Suppressor macrophage treated with lipopolysaccharide for 1 hour (primary cell): ENCODE measurements at places on chromosomes 7 and 10.
A peak's percentile ranks its signal among the peaks of the same experiment; 100 is the strongest.

DNA sequence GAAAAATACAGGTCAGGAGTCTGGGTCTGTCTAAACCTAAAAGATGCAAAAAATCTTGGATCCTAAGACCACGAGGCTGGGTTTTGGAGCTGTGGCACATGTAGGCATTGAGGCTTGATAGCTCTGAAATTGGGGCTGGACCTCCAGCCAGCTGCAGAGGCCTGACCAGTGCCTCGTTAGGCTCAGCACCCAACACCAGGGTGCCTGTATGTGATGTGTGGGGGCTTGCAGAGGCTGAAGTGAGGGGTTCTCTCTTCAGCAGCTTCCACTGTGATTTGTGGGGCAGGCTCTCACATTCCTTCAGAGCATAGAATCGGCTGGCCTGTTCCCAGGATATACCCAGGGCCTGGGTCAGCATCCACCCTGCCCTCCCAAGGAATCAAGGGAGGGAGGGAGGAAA lies 247.8 kb downstream of the BUB3 start:
- no peak for DNase-seq

- no peak for DNase-seq
Measured at GRCh38 chr10:119349937-119350501, 142.6 kb downstream of the GRK5 start.

DNA sequence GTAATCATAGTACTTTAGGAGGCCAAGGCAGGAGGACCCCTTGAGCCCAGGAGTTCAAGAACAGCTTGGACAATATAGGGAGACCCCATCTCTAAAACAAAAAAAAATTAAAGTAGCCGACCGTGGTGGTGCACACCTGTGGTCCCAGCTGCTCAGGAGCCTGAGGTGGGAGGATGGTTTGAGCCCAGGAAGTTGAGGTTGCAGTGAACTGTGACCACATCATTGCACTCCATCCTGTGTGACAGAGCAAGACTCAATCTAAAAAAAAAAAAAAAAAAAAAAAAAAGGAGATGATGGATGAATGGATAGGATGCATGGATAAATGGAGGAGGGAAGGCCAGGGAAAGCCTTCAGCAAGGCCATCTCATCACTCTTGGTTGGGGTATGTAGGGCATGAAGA lies 33.4 kb upstream of the BMPR1A start:
- DNase-seq, result no peak

DNA sequence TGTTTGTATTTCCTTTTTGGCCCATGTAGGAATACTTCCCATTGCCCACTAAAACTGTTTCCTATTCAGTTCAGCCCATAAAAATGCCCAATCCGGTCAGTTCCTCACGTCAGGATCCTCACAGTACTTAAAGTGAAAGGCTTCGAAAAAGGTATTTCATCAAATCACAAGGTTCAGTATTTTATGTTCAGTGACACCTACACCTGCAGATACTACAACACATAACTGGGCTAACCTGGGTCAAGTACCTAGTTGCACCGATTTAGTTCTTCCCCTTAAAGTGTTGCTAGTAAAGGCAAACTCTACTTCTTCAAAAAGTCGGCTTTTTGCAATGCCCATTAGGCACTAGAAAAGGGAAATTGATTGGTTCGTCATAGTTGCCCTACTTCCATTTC lies 1.1 kb downstream of the SNX13 start:
- peak; percentile 70 for DNase-seq

DNA sequence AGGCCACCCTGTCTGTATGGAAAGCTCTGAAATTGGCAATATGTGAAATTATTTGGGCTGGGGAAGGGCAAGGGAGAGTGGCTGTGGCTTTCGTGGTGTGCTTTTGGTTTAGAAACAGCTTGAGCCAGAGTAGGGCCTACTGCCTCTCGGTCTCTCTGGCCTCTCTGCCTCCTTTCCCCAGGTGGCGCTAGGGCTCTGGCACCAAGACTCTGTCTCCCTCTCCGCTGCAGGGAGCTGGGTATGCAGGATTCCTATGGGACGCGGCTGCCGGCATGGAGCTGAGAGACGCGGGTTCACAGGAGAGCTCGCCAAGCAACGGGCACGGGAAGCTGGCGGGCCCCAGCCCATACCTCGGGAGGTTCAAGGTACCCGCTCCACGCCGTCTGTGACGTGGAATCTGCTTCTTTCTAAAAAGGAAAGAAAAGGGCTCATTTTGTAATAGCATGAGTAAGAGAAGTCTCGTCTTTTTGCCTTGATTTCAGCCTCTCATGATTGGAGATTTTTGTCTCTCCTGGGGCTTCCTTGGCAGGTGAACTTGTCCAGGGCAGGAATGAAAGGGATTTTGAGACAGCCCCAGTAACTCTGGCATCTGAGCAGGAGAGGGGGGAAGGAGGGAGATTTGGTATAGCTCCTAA lies 105.1 kb upstream of the ANLN start:
- DNase-seq, result peak; percentile 45

DNA sequence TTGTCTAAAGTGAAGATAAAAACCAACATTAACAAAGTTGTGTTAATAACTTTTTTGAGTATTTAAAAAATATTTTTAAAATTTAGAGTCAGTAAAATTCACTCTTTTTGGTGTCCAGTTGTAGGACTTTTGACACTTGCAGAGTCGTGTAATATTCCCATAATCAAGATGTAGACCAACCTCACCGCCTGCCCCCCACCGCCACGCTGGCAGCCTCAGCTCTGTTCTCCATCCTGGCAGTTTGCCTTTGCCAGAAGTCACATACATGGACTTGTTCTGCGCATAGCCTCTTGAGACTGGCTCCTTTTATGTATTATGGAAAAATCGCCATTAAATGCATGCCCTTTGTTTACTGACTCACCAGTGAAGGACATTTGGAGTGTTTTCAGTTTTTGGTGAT lies 27.3 kb upstream of the SYCE1 start:
- no peak for DNase-seq

- DNase-seq, result no peak
Measured at GRCh38 chr7:98222533-98223195, 11.4 kb downstream of the BHLHA15 start.

DNA sequence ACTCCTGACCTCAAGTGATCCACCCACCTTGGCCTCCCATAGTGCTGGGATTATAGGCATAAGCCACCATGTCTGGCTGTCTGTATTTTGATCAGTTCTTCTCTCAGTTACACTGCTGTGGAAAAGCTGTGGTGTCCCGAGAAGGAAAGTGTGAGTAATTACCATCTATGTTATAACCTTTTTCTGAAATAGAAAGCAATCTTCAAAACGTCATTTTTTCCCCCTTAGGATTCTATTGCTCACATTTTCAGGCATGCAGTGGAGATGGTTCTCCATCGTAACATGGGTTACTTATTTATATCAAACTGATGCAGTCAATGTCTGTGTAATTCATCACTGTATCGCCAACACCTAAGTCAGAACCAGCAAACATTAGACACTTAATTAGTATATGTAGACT lies 103.5 kb upstream of the FAM3C start:
- no peak for DNase-seq

DNA sequence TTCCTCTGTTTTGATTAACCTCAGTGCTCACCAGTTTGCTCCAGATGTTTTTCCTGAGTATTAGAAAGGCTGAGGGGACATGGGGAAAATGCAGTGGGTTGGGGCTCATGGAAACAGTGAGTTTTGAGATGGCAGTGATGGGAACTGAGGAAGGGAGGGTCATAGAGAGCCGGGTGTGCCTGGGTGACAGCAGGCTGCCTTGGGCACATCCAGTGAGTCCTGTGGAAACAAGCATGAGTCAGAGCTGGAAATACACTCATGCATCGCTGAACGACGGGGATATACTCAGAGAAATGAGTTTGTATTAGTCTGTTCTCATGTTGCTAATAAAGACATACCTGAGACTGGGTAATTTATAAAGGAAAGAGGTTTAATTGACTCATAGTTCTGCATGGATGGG lies 202.2 kb downstream of the TMEM178B start:
- no peak for DNase-seq

DNA sequence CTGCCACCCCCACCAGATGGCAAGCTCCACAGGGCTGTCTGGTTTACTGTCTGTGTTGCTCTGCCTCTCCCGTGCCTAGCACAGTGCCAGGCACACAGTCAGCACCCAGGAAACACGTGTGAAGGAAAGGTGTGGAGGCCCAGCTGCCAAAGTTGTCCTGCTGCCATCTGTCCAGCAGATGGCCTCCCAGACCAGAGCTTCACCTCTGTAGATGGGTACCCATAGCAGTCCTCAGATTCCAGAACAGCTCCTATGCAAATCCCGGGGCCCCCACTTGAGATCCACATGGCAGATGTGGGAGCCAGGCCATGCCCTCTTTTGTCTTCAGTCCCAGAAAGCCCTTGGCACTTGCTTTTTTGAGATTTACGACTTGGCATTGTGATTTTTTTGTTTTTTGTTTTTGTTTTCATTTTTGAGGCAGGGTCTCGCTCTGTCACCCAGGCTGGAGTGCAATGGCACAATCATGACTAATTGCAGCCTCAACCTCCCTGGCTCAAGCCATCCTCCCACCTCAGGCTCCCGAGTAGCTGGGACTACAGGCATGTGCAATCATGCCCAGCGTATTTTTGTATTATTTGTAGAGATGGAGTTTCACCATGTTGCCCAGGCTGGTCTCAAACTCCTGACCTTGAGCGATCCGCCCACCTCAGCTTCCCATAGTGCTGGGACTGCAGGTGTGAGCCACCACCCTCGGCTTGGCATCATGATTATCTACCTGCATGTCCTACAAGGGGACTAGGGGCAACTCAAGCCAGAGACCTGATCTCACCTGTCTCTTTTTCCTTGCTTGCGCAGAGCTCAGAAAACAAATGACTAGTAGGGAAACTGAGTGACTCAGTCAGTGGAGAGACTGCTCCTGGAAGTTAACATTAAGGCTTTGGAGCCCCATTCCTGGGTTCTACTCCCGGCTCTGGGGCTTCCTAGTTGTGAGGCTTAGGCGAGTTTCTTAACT lies 16.9 kb upstream of the PALD1 start:
- peak; percentile 69 for DNase-seq

GRCh38 chr10:98167191-98167590 lies 32.7 kb downstream of the R3HCC1L start:
- no peak for DNase-seq

GRCh38 chr10:67296926-67297325 lies 371.1 kb downstream of the LRRTM3 start:
- DNase-seq, result no peak

GRCh38 chr10:127117125-127117524 lies 79.3 kb downstream of the INSYN2A start:
- DNase-seq, result peak; percentile 56

DNA sequence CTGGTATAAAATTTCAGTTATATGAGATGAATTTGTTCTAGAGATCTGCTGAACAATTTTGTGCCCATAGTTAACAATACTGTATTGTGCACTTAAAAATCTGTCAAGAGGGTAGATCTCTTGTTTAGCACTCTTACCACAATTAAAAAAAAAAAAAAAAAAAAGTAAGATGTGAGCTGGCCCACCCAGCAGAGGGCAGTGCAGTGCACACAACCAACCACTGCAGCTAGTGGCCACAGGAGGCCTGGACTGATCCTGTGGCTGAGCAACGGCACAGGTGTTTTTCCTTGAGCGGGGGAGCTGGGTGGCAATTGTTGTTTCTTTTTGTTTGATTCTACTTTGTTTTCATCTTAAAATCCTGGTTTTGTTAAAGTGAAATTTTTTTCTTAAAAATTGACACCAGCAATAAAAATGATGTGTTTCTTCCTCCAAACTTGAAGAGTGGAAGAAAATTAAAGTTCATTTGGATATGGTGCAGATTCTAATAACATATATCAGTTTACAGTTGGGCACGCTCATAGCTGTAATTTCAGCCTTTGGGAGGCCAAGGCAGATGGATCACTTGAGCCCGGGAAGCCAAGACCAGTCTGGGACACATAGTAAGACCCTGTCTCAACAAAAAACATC lies 171.1 kb upstream of the TBX20 start:
- peak; percentile 72 for DNase-seq

DNA sequence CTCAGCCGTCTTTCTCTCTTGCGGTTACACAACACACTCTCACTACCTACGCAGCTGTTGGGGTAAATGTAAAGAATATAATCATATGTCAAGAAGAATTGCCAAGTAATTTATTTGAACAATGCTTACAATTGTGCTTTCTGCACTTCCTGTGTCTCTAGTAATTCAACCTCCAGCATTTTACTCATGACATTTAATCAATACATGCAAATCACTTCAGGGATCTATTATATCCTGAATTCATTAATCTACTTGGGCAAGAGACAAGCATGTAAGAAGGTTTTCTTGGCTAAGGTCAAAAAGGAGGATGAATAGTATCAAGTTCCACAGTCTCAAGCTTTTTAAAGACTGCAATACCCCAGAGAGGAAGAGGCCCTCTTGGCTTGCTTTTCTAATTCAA lies 562.9 kb upstream of the ADARB2 start:
- no peak for DNase-seq

- DNase-seq, result no peak
Measured at GRCh38 chr10:63673246-63673645, 152.0 kb downstream of the REEP3 start.

GRCh38 chr7:7324698-7325097 lies 142.4 kb downstream of the C1GALT1 start:
- no peak for DNase-seq

GRCh38 chr7:46173476-46174195 lies 252.6 kb upstream of the IGFBP3 start:
- DNase-seq, result no peak

DNA sequence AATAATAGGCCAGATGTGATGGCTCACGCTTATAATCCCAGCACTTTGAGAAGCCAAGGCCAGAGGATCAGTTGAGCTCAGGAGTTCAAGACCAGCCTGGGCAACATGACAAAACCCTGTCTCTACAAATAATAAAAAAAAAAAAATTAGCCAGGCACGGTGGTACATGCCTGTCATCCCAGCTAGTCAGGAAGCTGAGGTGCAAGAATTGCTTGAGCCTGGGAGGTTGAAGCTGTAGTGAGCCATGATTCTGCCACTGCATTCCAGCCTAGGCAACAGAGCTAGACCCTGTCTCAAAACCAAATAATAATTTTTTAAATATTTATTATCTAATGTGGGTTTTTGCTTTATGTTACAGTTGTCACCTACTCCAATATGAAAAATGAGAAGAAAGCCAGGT lies 178.9 kb downstream of the ADK start:
- DNase-seq, result no peak
